Breast epithelium (tissue), 4 donors: ENCODE measurements at places on chromosomes 3 and 15.

- no peak for DNase-seq
Observed at GRCh38 chr3:62277450-62277849, 95.9 kb downstream of the FEZF2 start.

- DNase-seq = no peak
Observed at GRCh38 chr15:95194746-95195145, 963.4 kb downstream of the MCTP2 start.

DNA sequence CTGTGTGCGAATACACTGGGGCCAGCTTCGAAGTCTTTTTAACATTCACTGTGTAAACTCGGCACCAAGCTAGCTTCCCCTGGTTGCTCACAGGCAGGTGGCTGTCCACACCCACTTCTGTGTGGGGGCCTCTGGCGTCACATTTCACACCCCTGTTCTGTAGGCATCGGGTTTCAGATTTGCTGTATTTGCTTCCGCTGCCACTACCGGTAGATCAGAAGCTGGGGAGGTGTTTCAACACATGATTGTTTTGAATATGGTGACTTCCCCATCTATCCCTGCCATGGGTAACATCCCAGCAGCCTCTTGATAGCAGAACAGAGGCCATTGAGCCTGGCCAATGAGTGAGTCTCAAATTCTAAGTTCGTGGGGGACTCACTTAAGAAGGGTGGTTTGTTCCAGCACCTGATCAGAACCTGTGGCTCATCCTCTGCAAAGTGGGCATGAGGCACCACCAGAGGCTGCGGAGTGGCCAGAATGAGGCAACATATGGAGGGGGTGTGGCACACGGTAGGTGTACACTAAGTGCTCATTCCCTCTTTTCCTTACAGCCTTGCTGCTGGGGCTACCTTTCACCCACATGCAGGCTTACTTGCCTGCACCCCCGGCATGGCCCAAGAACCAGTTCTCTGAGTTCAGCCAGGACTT is 61.5 kb downstream of the IQSEC1 start:
- no peak for DNase-seq

DNA sequence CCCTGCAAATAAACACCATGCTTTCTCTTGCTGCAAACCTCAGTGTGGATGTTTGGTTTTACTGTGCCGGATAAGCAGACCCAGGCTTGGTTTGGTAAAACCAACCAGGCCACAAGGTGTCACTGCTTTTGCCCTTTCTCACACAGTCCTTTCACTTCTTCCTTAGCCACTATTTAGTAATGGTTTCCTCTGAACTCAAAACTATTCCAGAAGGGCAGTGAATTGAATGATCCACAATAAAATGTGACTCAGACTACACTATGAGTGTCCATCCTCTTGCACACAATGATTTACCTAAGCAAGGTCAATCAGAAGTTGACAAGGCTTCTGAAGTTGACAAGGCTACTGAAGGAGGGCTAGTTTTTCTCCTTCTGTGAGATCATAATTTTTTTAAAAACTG is 552.4 kb upstream of the CCDC54 start:
- no peak for DNase-seq

GRCh38 chr15:97126553-97127233 is 796.2 kb downstream of the NR2F2 start:
- no peak for DNase-seq

GRCh38 chr3:19885468-19885867 is 48.5 kb downstream of the EFHB start:
- no peak for DNase-seq

DNA sequence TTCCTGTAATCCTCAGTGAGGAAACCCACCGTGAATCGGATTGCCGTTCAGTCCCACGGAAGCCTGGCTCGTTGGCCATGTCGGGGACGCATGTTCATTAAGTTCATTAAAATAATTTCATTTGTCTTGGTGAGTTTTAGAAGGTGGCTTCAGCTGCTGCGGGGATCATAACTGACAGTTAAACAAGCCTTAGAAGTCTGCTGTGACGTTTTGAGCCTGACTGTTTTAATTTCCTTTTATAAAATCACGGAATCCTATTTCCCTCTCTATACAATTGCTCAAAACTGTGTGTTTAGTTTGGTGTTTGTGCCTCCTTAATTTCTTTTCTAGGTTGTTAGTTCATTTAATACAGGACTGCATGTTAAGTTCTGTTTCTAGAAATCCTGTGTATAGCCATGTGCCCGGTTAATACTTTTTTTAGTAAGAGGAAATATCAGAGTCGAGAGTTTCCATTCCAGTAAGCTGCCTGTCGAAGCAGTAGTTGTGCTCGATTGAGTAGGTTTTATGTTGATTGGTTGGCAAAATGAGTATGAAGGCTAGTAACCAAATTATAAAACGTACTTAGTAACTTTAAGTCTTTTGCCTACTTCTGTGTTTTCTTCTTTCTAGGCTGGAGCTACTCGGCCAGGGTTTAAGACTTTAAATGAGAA is 705 bp downstream of the NIPA2 start:
- no peak for DNase-seq

GRCh38 chr3:69871251-69871650 is 128.3 kb upstream of the SAMMSON start:
- DNase-seq = no peak

GRCh38 chr15:91853948-91854638 is 585 bp downstream of the SLCO3A1 start:
- peak; percentile 41 for DNase-seq

GRCh38 chr15:38019066-38019465 is 84.6 kb downstream of the TMCO5A start:
- DNase-seq = no peak

- DNase-seq = no peak
Observed at GRCh38 chr15:50123861-50124557, 5.0 kb upstream of the ATP8B4 start.

DNA sequence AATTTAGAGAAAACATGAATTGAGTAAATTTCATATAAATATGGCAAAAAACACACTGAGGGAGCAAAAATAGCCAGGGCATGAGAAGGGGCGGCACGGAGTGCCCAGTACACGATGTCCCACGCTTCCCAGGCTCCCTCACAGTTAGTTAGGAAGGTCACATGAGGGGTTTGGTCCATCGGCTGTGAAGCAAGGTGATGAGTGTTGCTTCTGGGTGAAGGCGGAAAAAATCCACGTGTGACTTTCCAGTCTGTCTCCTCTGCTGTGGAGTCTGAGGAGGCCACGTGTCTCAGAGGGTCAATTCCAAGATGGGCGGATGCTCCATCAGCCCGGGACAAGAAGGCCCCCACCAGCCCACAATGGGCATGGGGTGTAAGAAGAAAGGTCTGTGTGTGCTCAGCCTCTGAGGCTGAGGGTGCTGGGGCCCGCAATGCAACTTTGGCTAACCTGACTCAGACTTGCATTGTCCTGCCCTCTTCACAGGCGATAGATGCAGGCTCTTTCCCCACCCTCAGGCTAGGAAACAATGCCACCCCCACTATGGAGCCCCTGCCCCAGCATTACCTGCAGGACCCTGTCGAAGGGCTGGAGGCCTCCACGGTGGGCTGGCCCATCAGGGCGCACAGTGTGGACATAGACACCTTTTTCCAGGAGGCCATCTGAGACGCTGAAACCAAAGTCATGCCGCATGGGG is 45.7 kb downstream of the GRIP2 start:
- no peak for DNase-seq

- no peak for DNase-seq
Observed at GRCh38 chr3:22451501-22451900, 700.5 kb upstream of the ZNF385D start.

- no peak for DNase-seq
Observed at GRCh38 chr15:74420193-74420905, 13.4 kb downstream of the SEMA7A start.

GRCh38 chr3:123419850-123420297 is 29.0 kb downstream of the ADCY5 start:
- no peak for DNase-seq

- no peak for DNase-seq
Observed at GRCh38 chr3:123424999-123425712, 23.7 kb downstream of the ADCY5 start.

DNA sequence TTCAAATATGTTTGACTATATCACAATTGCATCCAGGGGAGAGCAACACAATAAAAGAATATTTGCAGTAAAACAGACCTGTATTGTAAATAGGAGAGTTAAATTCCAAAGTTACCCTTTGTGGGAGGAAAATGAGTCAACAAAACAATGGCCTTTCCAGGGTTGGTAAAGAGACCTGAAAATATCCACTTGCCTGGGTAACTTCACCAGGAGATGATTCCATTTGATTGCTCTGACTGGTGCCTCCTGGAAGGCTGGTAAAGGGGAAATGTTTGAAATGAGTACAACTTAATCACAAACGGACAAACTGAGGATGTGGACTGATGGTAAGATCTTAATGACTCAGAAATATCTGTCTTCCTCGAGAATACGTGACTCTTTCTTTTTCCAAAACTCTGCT is 43.6 kb upstream of the SRGAP3 start:
- no peak for DNase-seq

GRCh38 chr3:153462545-153462944 is 300.5 kb downstream of the RAP2B start:
- DNase-seq = no peak

DNA sequence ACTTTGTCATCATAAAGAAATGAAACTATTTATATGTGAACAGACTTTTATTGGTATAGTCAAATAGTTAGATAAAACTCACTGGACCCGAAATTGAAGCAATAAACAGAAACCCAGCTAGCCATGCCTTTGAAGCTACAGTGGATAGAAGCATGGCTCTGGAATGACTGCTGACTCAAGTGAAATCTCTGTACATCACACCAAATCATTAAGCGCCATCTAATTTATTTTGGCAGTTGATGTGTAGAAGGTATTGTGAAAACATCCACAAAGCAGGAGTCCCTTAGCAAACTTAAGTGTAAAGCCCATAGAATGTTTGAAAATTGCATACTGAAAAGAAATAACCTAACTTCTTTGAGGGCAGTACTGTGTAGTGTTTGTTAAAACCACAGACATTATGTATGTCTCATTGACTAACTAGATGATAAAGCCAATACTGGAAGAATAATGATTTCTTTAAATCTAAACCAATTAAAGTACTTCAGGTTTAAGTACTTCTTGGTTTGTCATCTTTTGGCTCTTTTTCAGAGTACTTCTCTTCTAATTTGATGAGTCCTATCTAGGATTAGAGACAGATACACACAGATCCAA is 42.8 kb upstream of the FBXL22 start:
- DNase-seq = no peak

DNA sequence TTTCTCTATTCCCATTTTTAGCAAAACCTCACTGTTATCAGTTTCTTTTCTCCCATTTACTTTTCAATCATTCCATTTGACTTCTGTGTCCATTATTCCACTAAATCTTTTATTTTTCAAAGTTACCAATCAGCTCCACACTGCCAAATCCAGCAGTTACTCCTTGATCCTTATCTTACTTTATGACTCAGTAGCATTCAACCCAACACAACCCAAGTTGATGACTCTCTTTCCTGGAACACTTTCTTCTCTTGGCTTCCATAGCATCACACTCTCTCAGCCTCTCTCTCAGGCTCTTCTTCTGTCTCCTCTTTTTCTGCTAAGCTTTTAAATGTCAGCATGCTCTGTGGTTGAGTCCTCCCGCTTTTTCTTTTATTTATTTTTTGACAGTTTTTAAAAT is 36.3 kb downstream of the RASGRP1 start:
- no peak for DNase-seq

GRCh38 chr3:127624063-127624462 is 4.9 kb upstream of the PODXL2 start:
- no peak for DNase-seq

DNA sequence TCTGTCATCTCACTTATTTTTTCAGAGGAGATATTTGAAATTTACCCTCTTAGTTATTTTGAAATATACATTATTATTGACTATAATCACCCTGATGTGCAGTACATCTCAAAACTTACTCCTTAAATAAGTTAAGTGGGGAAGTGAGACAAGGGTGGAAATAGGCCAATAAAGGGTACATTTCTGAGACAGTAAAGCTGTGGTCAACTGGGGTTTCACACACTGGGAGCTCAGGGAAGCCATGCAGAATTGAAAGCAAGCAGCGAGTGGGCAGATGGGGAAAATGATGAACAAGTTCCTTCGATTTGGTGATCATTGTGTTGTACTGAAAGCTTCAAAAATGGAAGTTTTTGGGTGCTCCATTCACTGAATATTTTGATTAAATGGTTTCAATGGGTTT is 21.6 kb upstream of the MOBP start:
- no peak for DNase-seq

GRCh38 chr3:165128544-165128943 is 50.2 kb upstream of the SI start:
- no peak for DNase-seq

GRCh38 chr3:128188326-128188725 is 35.0 kb downstream of the EEFSEC start:
- DNase-seq = no peak

DNA sequence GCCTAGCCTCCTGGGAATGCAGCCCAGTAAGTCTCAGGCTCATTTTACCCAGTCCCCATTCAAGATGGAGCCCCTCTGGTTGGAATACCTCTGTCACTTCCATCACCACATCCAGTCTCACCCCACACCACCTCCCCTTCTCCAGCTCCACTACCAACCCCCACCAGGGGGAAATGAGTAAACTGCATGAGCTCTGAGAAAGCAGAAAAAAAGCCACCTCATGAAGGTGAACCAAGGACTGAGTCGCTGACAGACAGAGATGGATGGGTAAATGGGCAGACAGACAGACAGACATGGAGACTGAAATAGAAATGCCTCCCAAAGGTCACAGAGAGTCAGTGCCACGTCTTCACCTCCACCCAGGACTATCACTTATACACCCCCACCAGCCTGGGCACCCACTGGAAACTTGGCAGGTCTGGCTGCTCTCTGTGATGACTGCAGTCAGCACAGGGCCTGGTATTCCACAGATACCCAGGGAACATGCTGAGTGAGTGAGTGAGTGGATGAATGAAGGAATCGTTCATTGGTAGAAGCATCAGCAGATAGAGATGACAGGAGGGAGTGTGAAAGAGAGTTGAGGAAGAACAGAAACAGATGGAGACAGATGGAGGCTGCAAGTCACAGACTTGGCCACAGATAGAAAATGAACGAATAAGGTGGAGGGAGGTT is 4.9 kb upstream of the LOXL1 start:
- no peak for DNase-seq

DNA sequence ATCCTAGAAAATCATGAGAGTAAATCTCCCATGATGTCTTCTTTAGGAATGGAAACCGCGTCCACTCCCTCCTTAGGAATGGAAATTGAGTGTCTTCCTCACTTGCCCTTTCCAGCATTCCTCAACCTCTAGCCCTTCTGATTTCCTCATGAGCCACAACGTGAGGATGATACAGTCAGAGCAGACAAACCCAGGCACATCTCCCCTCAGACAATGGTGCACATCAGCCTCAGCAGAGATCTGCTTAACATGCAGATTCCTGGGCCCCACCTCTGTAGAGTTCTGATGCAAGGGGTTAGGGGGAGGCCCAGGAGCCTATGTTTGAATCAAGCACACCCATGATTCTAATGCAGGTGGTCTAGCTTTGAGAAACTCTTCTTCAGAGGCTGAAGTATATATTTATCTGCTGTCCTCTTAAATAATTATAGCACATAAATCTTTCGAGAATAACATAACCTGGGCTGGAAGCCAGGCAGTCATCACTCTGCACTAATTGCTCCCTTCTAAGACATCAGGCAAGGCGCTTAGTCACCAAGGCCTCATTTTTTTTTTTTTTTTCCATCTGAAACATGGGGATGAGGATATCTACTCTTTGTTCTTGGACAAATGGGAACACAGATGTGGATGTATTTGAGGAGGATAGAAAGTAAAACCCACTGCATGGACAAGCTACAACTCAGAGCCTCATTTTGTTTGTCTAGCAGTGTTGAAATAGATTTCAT is 81.7 kb downstream of the PRICKLE2 start:
- DNase-seq = no peak

GRCh38 chr15:66884661-66885237 is 180.7 kb upstream of the SMAD3 start:
- DNase-seq = no peak

GRCh38 chr3:33426068-33426467 is 14.1 kb downstream of the UBP1 start:
- DNase-seq = no peak
